ENCODE measurements at places on chromosomes 7 and 10.

GRCh38 chr7:15603124-15603523 is 41.3 kb upstream of the AGMO start:
- no peak for DNase-seq

- DNase-seq: no peak
Measured at GRCh38 chr7:44461387-44461786, 29.1 kb downstream of the NUDCD3 start.

DNA sequence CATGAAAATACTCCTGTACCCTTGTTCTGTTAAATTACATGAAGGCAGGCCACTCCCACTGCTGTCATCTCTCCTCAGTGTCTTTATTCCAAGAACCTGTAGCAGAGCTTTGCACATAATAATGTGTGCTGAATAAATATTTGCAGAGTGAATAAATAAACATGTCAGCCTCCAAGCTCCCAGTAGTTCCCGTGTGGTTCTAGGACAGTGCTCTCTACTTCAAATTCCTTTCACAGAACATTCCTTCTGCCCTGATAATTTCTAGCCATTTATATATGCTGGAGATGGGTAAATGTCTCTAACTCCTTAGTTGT is 20.3 kb upstream of the HYAL4 start:
- no peak for DNase-seq

DNA sequence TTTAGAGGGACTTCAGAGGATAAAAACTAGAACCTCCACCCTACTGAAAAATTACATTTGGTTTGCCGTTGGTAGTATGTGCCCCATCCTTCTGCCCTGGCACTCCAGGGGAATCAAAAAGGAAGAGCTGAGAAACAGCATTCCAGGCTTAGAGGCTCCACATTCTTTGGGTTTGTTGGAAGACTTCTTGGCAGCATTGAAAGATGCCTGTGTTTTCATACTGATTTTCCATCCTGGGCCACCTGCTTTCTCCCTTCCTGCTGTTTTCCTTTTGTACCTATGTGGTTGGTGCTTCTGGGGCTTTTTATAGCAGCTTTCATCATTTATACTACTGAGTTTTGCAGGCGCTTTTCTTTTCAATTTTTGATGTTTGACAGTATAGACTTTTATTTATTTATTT is 61.7 kb downstream of the AUTS2 start:
- no peak for DNase-seq

- DNase-seq: no peak
Measured at GRCh38 chr10:11663763-11664555, 52.5 kb upstream of the USP6NL start.

GRCh38 chr7:70237256-70237655 is 639.0 kb downstream of the AUTS2 start:
- DNase-seq: no peak

- no peak for DNase-seq
Measured at GRCh38 chr10:16491933-16492332, 29.7 kb downstream of the C1QL3 start.

GRCh38 chr10:16999665-17000451 is 129.8 kb downstream of the CUBN start:
- DNase-seq: no peak

GRCh38 chr7:6096581-6096980 is 65.4 kb downstream of the ANKRD61 start:
- DNase-seq: no peak

DNA sequence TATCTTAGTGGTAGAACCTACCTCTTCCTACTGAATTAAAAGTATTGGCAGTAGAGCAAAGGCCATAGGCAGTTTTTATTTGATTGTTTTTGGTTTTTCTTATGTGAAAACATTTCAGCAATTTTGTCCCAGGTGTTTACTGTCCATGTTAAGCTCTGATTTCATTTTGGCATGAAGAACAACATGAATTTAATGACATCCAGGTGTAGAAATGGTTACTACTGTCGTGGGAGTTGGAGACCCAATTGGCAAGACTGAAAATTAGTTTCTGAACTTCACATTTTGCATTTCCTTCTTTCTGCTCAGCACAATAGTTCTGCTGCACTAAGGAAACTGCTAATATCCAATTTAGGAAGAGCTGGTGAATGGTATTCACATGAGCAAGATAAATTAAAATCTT is 38.0 kb upstream of the TMEM196 start:
- DNase-seq: no peak

DNA sequence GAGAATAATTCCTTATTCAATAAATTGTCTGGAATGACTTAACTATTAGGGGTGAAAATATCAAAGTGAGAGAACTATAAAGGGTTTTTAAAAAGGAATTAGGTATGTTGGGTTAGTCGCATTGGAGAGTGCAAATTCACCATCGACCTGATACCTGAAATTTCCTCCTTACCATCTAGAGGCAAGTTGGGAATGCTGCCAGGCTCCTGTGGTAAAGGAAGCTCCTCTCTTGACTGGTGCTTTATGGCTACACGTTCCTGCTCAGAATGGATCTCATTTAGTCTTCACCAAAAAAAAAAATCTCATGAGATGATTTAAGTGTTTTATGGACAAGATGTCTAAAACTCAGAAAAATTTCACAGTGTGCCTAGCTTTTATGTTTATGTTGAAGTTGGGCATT is 129.8 kb downstream of the EGFR start:
- DNase-seq: no peak

- DNase-seq: no peak
Measured at GRCh38 chr7:150973571-150974451, 4.3 kb downstream of the KCNH2 start.

GRCh38 chr7:18866359-18867036 is 250.9 kb downstream of the TWIST1 start:
- DNase-seq: no peak

- no peak for DNase-seq
Measured at GRCh38 chr10:27203806-27204205, 36.8 kb downstream of the ACBD5 start.

- peak; percentile 15 for DNase-seq
Measured at GRCh38 chr10:91296471-91296870, 76.0 kb downstream of the PCGF5 start.

- no peak for DNase-seq
Measured at GRCh38 chr7:158614700-158615099, 27.1 kb upstream of the PTPRN2 start.

Measured in common myeloid progenitor, CD34-positive (primary cell).